ENCODE measurements at places on chromosomes 3 and 15.
A peak's percentile ranks its signal among the peaks of the same experiment; 100 is the strongest.

- peak; percentile 60 for DNase-seq
Measured at GRCh38 chr3:5187920-5188418, 462 bp downstream of the EDEM1 start.

DNA sequence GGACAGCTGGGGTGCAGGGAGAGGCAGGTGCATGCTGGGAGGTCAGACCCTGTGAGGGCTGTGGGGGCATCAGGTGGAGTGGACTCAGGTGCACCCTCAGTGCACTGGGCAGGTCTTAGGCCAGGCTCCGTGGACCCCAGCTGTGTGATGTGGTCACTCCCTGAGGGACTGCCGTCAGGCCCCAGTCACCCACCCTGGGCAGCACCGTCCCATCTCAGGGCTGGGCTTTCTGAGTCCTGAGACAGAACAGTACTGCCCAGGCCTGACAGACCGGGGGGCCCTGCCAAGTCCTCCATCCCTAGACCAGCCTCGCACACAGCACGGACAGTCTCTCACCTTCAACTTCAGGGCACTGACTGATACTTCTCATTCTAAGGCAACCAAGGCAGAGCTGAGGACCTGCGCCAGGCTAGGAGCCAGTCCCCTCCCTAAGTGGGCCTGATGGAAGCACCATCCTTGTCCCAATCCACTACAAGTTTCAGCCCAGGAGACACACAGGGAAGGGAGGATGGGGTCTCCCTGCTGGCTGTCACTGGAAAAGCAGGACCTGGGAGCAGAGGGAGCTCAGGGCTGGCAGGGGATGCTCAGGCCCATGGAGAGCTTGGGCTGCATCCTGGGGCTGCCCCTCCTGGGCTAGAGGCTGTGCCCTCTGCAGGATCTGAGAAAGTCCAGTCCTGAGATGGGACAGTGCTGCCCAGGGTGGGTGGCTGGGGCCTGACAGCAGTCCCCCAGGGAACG is 86.3 kb downstream of the LMLN start:
- no peak for DNase-seq

DNA sequence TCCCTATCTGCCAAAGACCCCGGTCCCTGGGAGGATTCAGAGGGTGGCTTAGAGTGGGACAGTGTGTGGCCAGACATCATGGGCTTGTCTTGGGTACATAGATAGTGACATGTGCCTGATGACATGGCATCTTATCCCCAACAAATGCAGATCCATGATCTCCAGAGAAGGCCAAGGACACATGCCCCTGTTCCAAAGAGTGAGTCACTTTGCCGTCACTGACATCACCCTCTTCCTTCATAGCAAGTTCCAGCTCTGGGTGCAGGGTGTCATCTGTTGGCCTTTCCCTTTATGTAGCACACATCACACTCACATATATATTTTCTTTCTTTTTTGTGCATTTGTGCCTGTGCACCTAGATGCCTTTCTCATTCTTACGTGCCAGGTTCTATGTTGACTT is 350.5 kb downstream of the LRTM1 start:
- DNase-seq = no peak

DNA sequence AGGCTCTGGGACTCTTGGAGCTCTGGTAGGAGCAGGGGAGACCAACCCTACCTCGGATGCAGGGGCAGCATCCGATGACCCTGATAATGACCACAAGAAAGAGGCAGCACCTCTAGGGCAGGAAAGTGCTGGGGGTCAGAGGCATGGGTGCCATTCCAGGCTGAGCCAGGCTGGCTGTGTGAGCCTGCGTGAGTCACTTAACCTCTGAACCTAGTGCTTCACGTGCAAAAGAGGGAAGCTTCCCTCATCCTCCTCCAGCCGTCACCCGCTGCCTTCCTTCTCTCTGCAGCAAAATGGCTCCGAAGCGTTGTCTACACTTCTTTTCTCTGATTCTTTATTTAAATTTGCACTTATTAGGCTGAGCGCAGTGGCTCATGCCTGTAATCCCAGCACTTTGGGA is 35.5 kb downstream of the ZDHHC19 start:
- DNase-seq = no peak

- DNase-seq = no peak
Measured at GRCh38 chr15:70557521-70558258, 205.7 kb downstream of the UACA start.

GRCh38 chr3:39067286-39067685 is 15.5 kb downstream of the WDR48 start:
- no peak for DNase-seq

Data from naive thymus-derived CD4-positive, alpha-beta T cell (primary cell).